NK-92 treated with Interleukin-12 subunit alpha and Interleukin-12 subunit beta, amount 100 ng/mL, for 24 hours (cell line): ENCODE measurements at places on chromosomes 3 and 15.

DNA sequence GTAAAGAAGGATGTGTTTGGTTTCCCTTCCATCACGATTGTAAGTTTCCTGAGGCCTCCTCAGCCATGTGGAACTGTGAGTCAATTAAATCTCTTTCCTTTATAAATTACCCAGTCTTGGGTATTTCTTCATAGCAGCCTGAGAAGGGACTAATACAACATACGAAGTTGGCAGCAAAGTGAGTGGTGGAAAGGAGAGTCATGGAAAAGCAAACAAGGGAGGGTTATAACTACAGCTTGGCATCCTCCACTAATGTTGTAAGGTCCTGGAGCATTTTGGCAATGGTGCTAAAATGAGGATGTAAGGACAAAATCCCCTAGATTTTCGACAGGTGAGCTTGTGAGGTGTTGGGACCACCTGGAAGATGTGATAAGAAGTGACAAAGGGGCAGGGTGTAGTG is 5.8 kb upstream of the TMEM41A start:
- DNase-seq = no peak

DNA sequence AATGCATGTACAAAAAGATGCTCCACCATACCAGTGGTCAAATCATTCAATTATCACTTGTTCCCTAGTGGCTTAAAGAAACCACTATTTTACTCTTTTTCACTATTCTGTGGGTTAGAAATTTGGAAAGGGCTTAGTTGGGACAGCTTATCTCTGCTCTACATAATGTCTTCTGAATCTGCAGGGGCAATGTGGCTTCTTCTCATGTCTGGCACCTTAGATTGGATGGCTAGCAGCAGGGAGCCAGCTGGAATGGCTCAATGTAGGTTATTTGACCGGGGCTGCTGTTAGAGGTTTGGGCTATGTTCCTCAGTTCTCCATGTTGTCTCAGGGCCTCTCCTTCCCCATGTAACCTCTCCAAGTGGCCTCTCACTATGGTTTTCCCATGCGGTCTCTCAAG is 57.5 kb upstream of the EPHB1 start:
- no peak for DNase-seq

GRCh38 chr15:34338347-34338746 is 766 bp upstream of the SLC12A6 start:
- no peak for DNase-seq

GRCh38 chr15:50163719-50164410 is 18.1 kb upstream of the SLC27A2 start:
- no peak for DNase-seq

GRCh38 chr3:30894521-30895251 is at the start of gene GADL1:
Gene GADL1, minus strand, starts transcription at chr3:30894661. Its CDS starts 47 bp downstream, at chr3:30894614.
- no peak for DNase-seq

GRCh38 chr3:118760585-118761290 is 273.9 kb downstream of the IGSF11 start:
- no peak for DNase-seq

DNA sequence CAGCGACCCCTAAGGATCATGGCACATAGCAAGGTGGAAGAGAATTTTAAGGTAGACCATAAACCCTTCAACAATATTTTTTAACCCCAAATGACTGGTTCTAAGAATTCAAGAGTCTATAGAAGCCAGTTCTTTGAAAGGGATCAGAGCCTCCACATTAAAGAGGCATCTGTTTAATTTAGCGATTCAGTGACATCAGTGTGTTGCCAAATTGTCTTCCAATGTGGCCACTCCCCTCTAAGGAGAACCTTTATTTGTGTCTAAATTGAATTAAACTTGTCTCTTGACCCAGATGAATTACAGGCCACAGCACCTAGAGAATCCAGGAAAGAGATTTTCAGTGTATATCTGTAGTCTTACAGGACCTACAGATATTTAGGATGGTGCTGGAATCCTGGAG is 6.6 kb upstream of the SH3BP5 start:
- DNase-seq = no peak

GRCh38 chr3:40841570-40842109 is 316.9 kb downstream of the ZNF621 start:
- no peak for DNase-seq

DNA sequence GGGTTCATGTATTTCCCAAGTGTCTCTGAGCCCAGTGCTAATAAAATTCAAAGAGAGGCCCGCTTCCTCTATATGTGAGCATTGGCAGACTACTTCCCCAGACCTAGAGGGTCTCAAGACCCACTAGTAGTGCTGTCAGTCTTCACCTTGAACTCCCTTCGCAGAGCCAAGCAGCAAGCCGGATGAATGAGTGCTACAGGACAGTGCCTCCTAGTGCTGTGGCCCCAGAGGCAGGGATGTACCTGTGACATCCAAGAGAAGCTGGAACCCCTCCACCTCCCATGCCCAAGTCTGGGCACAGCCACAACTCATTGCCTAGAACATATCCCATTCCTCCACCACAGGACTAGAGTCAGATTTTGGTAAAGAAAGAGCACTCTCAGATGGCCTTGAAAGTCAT is 37.2 kb upstream of the MASP1 start:
- DNase-seq = no peak

- no peak for DNase-seq
Observed at GRCh38 chr15:69215314-69216035, 55.0 kb downstream of the GLCE start.

GRCh38 chr15:90557186-90558084 is 27.7 kb downstream of the CRTC3 start:
- DNase-seq = no peak

- no peak for DNase-seq
Observed at GRCh38 chr3:21310891-21311290, 440.1 kb downstream of the ZNF385D start.

DNA sequence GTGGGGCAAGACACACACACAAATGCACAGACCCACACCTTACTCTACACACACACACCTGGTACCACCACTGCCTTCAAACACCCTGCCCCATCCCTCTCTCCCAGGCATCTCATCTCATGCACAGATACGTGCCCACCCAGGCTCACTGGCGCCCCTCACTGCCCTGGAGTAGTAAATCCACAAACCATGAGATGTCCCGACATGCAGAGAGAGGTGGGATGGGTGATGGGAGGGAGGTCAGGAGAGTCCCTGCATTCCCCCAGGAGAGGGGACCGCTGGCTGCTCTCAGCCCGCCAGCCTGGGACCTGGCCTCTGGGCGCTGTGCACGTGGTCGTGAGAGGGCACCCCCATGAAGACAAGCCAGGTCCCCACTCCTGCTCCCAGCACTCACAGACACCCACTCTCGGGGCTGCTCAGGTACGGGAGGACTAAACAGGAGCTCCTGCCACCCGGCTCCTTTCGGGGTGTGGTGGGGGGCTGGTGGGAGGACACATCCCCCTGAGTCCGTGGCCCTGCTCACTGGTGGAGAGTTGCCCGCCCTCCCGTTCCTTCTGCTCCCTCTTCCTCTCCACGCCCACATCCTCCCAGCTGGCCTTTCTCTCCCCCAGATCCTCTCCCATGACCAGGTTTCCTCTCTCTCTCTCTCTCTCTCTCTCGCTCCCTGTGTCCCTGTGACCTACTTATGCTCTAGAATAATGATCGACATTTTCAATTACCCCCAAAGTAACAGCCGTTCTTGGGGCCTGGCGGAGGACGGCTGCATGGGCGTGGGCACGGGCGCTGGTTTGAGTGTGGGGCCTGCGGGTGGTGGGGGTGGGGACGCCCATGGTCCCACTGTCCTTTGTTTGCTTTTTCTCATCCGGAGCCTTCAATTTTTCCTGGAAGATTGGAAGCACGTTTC is 18.9 kb upstream of the CSPG4 start:
- DNase-seq = no peak

DNA sequence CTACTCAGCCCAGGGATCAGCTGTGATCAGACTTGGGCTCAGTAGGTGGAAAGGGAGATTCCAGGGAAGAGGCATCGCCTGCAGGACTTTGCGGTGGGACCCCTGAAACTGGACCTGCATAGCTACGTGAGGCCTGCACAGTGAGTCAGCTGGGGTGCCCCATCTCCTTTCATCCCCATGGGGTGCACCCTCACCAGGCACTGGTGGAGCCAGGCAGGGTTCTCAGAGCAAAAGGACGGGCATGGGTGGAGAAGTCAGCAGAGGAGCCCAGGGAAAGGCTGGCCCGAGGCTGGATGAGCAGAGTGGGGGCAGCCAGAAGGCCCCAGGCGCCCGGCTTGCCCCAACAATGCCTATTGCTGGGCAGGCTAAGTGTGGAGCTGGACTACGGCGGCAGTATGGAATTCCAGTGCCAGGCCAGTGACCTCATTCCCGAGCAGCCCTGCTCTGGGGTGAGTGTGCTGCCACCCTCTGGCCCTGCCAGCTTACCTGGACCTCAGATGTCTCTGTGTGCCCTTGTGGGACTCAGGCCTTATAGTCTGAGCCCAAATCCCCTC is 19.7 kb downstream of the ACAA1 start:
- DNase-seq = no peak
